ENCODE measurements at places on chromosomes 5 and 9.
A peak's percentile ranks its signal among the peaks of the same experiment; 100 is the strongest.

GRCh38 chr5:26339576-26339975 is 698.8 kb downstream of the CDH9 start:
- DNase-seq, result no peak

GRCh38 chr5:67249590-67249895 is 52.9 kb upstream of the CD180 start:
- no peak for DNase-seq

DNA sequence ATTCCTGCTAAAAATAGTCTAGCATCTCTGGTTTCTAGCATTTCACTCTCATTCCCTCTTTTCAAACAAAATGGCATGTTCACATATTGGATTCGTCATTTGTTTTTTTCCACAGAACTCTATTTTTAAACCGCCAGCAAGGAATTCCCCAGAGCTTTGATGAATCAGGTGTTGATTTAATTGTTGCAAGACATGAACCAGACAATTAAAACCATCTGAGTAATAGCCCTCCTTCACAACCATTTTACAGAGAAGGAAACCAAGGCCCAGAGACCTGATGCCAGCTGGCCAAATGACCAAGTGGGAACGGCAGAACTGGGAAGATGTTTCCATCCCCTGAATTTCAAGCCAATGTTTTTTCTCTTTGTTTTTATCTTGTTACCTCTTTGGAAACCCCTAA is 167.0 kb downstream of the CAAP1 start:
- DNase-seq, result peak; percentile 26

DNA sequence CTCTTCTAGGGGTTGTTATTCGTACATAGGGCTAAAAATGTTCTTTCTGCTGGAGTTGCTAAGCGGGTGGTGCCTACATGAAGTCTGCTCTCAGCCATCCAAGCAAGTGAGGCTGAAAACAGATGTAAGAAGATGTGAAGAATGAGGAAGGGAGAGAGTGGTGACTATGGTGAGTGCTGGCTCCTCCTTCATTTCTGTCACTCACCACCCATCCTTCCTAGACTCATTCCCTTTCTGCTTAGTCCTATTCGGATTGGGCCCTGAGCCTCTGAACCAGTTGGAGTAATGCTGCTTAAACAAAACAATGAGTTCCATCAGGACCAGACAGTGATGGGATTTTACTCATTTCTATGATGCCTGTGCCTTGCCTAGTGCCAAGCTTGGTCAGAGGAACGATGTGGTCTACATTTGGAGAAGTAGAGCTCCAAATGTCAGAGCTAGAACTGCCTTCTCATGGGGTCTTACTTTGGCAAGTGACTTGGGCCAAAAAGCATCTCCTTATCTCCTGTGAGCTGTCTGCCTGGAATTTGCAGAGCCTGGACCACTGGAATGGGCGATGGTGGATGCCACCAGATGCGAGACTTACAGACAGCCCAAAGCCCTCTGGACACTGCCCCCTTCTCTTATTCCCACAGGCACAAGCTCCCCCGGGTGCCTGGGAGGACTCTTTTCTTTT is 192.9 kb downstream of the FBXL7 start:
- DNase-seq, result no peak

DNA sequence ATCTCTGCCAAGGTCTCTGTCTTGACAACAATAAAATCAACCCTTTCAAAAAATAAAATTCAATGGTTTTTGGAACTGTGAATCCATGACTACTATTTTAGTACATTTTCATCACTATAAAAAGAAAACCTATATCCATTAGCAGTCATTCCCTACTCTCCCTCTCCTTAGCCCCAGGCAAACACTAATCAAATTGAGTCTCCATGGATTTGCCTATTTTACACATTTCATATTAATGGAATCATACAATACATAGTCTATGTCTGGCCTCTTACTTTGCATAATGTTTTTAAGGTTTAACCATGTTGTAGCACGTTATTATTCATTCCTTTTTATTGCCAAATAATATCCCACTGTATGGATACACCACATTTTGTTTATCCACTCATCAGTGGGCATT is 24.1 kb downstream of the RIGI start:
- DNase-seq, result no peak

DNA sequence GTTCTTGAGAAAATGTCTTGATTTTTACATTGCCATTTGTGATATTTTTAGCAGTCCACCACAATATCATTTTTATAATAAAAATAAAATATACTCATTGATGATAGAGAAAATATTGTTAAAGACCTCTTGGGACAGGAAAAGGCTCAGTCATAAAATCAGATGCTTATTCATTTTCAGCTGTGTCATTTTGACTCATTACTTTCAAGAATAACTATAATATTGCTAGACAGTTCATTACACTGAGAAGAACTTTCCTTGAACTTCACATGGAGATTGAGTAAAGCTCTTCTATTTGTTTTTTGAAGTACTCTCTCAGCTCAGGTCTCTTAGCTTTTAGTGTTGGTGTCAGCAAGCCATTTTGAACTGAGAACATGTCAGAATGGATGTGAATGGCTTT is 8.5 kb upstream of the MEIKIN start:
- DNase-seq, result no peak

DNA sequence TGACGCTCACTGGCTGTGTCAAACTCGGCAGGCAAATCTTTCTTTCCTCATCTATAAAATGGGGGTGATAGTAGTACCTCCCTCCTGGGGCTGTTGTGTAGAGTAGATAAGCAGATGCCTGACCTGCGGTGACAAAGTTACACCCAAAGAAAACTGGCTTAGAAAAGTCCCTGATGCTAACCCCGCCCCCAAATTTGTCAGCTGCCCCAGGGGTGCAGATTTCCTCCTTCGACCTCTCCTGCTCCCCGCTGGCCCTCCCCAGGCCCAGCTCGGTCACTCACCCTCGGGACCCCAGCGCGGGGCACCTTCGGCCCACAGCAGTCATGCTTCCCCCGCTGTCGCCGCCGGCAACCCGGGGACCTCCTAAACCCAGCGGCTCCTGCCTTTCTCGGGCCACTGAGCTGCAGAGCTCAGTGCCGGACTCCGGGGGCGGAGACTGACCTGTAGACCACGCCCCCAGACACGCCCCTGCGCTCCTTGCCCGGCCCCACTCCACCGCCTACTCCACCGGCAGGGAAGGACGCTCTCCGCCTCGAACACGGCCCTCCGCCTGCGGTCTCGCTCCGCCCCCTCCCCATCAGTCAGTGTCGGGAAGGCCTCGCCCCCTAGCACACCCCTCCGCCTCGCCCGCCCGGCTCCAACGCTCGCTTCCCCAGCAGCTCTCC is 7.4 kb downstream of the SH2D3C start:
- DNase-seq, result peak; percentile 100

GRCh38 chr5:91266184-91266705 is 116.9 kb downstream of the ARRDC3 start:
- peak; percentile 64 for DNase-seq

DNA sequence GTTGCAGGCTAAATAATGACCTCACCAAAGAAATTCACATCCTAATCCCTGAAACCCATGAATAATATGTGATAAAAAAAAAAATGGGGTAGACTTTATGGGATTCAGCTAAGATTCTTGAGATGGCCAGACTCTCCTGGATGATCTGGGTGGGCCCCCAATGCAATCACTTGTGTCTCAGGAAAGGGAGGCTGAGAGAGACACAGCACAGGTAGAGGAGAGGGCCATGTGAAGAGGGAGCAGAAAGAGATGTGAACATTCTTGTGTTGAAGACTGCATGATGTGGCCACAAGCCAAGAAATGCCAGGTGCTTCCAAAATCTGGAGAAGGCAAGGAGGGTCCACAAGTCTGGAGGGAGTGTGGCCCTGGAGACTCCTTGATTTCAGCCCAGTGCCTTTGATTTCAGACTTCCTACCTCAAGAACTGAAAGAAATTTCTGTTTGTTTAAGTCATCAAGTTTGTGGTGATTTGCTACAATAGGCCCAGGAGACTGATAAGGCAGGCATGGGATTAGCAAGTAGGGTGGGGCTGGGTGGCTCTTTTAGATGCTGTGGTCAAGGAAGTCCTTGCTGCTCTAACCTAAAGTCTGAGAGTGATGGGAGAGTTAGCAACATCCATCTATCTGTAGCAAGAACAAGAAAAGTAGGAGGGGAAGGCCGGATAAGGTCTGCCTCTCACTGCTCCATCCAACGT is 86.6 kb upstream of the FAM120A start:
- DNase-seq, result no peak

DNA sequence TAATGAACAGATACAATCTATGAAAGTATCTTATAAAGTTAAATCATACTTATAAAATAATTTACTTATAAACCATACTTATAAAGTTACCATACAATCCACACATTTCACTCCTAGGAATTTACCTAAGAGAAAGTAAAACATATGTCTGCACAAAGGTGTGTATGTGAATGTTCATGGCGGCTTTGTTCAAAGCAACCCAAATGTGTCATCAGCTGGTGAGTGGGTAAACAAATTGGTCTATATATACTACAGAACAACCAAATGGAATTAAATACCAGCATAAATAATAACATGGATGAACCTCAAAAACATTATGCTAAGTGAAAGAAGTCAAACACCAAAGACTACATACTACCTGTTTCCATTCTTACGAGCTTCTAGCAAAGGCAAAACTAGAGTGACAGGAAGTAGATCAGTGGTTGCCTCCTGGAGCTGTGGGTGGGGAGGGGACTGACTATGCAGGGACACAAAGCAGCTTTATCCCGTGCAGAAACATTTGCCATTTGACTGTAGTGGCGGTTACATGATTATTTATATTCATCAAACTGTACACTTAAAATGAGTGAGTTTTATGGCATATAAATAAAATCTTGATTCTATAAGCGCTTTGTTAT is 10.6 kb downstream of the TRAF1 start:
- no peak for DNase-seq

- no peak for DNase-seq
Measured at GRCh38 chr5:64315778-64316177, 150.1 kb downstream of the RNF180 start.

- DNase-seq, result no peak
Measured at GRCh38 chr5:151204051-151204450, 19.8 kb downstream of the CCDC69 start.

- no peak for DNase-seq
Measured at GRCh38 chr5:107724642-107725041, 53.9 kb upstream of the EFNA5 start.

- DNase-seq, result no peak
Measured at GRCh38 chr5:600886-601541, 11.1 kb upstream of the CEP72 start.

- no peak for DNase-seq
Measured at GRCh38 chr5:5309645-5310044, 112.8 kb upstream of the ICE1 start.

DNA sequence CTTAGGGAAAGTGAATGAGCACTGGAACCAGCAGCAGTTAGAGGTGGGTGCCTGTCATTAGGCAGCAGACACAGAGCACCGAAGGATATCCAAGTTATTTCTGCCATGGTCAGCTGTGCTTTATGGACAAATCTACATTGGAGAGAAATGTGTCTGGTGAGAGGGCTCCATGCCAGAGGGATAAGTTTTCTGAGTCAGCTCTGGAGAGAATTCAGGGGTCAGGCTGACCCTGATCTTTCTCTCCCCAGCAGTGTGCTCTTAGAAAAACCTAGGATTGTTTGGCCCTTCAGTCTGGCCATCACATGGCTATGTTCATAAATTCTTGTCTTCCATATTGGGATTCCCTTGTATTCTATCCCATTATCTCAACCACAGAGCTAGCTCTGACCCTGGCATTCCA is 8.9 kb upstream of the IL17B start:
- no peak for DNase-seq

- DNase-seq, result no peak
Measured at GRCh38 chr9:35308316-35308715, 146.5 kb downstream of the UNC13B start.

DNA sequence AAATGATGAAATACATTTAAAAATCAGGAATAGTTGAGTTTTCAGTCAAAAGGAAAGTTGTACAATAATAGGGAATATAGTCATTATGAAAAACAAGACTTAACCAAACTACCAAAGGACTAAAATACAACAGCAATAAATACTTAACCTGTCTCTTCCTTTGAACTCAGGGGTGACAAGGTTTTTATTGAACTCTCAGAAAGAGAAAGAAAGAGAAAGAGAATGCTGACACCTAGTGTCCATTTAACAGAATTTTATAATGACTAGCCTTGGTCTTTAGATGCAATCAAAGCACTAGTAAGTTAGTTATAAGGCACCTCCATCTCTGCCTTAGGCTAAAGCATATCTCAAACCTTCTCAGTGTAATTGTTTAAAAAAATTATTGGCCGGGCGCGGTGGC is 47.5 kb downstream of the UIMC1 start:
- DNase-seq, result peak; percentile 66

DNA sequence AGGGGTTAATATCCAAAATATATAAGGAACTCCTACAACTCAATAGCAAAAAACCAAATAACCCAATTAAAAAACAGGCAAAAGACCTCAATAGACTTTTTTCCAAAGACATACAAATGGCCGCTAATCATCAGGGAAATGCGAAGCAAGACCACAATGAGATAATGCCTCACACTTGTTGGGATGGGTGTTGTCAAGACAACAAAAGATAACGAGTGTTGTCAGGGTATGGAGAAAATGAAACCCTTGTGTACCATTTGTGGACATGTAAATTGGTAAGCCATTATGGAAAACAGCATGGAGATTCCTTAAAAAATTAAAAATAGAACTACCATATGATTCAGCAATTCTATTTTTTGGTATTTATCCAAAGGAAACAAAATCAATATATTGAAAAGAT is 620.2 kb downstream of the ACTL7B start:
- no peak for DNase-seq

Data from dermis blood vessel endothelial cell (primary cell).